Brain (organoid and tissue), 16 donors: ENCODE measurements at places on chromosomes 3 and 15.

DNA sequence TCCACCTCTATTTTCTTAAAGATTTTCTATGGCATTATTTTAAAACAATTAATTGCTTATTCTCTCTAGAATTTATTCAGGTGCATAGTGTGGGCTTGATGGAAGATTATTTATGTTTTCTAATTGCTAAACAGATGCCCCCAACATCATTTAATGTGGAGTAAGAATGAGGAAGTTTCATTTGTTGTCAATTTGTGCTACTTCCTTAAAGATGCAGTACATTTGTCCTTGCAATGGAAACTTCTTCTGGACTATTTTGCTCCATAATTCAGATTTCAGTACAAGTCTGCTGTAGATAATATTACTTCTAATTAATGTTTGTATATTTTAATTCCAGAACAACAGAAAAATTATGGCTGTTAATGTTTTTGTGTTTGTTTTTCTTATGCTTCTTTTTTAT lies 104.8 kb downstream of the TGFBR2 start:
- no peak for DNase-seq

DNA sequence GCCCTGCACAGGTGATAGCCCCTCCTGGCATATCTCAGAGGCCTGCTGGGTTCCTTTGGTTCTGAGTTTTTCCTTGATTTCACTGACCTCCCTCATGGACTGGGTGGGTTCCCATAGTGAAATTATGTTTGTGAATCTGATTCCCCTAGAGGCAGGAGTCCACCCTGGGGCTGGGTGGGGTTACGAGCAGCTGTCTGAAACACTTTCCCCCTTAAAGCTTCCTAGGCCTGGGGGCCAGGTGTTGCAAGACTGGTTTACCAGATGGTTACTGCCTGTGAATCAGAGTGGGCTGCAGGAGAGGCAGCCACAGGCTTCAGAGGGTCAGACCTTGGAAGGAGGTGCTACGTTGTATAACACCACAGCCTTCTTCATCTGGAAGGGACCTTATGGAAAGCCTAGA lies 34.3 kb downstream of the IL20RB start:
- DNase-seq, result no peak

DNA sequence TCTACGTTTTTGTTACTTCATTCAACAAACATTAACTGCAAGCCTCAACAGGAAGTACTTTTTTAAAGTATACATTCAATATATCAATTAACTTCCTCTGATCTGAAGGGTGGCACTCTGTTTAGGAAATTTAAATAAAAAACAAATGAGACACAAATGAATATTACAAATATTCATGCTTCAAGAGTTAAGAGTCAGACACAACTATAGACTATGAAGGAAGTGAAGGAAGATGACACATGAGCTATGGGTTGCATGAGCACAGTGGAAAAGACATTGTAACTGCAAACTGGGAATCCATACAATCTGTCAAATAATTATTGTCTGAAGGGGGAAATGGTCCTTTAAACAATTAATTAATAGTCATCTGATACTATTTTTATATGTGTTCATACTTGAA lies 26.8 kb upstream of the ALCAM start:
- no peak for DNase-seq

DNA sequence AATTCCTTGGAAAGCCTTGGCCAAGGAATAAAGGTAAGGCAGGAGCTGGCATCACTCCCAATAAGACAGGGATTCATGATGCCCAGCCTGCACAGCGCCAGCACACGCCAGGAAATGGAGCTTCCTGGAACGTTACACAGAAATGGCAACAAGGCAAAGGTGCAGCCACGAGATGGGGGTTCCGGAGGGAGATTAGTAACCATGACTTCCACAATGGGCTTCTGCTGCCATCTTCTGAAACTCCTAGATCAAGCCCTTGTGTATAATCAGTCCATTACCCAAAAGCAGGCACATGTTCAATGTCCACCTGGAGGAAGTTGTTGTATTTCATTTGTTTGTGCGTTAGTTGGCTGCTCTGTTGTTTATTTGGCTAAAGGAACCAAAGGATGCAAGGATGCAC lies 131.2 kb upstream of the TRIM42 start:
- DNase-seq, result no peak

- DNase-seq, result peak; percentile 20
Observed at GRCh38 chr15:39362821-39363561, 217.9 kb upstream of the THBS1 start.

DNA sequence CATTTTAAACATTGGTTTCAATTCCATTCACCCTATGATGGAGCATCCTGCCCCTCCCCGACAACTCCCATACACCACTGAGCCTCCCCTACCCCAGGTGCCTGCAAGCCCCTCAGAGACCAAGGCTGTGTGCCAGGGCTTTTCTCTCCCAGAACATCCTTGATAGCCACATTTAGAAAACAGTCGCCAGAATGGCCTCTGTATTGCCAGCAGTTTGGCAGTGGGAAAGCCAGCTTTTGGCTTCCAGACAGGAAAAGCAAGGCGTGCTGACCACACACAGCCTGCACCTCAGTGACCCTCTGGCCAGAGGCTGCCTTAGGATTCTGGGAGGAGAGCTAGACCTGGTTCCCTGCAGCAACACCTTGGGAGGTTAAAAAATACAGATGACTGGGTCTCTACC lies 18.2 kb upstream of the HRH1 start:
- DNase-seq, result no peak

- peak; percentile 31 for DNase-seq
Observed at GRCh38 chr3:153163756-153164550, 1.9 kb downstream of the RAP2B start.

GRCh38 chr3:111414531-111414930 lies 127.5 kb upstream of the CD96 start:
- DNase-seq, result peak; percentile 39

DNA sequence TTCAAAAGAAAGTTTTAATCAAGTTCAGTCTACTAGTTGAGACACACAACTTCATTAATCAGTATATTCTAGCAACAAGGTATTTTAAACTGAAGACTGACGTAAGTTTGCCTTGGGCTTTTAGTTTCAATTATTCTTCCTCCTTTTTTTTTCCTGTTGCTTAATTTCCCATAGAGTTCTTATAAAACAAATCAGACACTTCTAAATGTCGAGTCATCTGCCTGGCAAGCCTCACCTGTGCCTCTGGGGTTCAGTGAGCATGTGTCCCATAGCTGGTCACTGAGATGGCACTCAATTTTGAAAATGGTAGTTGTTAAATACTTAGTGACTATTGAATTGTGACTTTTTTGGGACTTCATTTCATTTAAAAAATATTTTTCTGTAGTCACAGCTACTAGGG lies 27.4 kb downstream of the NKIRAS1 start:
- peak; percentile 21 for DNase-seq

GRCh38 chr3:105233010-105233409 lies 133.7 kb upstream of the ALCAM start:
- no peak for DNase-seq

DNA sequence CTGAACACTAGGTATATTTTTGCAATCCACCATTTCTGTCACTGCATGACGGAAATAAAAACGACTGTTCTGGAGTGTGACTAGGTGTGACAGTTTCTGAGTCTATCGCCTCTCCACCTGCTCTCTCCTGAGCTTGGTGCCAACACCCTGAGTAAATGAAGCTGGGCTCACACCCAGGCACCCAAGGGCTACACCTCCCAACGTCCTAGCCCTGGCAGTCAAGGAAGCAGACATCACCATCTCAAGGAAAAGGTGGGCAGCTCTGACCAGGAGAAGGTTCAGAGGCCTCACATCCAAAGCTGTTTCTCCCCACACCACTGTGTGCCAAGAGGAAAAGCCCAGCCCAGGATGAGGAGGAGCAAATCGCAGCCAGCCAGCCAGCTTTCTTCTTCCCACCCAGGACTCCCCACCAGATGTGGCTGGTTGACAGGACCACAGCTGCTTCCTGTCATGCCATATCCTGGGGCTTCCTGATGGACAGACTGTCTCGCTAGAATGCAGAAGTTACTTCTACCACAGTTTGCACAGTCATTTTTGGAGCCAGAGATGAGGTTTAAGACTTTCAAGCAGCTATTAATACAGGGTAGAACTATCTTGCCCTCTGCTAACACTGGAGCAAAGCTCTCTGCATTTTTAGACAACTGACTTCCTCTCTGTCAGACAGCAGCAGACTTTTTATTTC lies 3.3 kb downstream of the SCAMP2 start:
- DNase-seq, result peak; percentile 31

DNA sequence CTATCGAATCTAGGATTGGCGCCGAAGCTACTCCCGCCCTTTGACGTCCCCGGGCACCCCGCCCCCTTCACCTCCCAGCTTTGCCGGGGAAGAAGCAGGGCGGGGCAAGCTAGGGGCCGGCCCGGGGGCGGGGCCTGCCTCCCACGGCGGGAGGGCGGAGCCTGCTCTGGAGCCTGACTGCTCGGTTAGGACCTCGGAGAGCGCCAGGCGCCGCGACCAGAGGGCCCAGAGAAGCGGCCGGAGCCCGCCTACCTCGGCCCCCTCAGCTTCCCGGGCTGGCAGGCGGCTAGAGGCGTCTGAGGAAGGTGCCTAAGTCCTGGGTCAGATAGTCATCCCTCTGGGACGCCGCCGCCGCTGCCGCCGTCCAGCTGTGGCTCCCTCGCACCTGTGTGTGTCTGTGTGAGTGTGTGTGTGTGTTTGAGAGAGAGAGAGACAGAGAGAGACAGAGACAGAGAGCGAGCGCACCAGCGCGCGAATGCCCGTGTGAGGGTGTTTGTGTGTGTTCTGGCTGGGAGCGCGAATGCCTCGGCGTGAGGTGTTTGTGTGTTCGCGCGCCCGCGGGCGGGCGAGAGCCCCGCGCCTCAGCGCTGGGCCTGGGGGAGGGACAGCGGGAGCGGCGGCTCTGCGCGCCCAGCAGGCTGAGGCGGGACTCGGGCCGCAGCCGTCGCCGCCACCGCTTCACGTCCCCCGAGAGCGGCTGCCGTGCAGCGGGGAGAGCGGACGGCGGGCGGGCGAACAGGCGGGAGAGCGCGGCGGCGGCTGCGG lies at the start of gene STXBP5L:
STXBP5L (plus strand) TSS at position 176 of the 765 bp plus-strand sequence. CDS start 1,374 bp downstream, outside the sequence.
- peak; percentile 97 for DNase-seq

GRCh38 chr3:149251186-149251585 lies 29.6 kb upstream of the CP start:
- DNase-seq, result no peak

GRCh38 chr3:99866261-99866761 lies 48.6 kb downstream of the CMSS1 start:
- no peak for DNase-seq
